ENCODE measurements at places on chromosomes 11 and 22.
A peak's percentile ranks its signal among the peaks of the same experiment; 100 is the strongest.

- no peak for DNase-seq
These were observed 11.4 kb upstream of the ANKK1 start for GRCh38 chr11:113376156-113376555.

DNA sequence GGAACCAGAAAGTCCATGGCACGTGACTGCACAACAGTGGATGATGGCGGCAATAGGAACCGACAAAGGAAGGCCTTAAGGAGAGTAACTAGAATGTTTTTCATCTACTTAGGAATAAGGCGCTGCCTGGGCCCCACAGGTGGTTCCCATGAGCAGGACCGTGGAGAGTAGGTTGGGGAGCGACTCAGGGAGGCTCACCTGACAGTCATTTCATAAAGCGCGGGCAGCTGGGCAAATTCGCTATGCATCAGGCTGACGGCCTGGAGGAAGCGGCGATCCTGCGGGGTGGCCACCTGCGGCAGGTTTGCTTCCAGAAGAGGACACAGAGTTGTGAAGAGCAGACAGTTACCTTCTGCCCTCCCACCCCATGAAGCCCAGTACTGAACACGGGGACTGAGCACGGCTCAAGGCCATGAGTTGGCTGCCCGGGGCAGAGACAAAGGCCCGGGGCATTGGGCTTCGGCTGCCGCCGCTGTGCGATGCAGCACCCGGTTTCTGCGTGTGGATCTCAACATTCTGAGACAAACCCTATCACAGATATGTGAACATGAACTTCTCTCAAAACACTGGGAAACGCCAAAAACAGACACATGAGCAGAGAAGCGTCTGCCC, 25.8 kb downstream of the HPS4 start:
- DNase-seq = no peak

GRCh38 chr22:23700706-23701105, 9.9 kb downstream of the RGL4 start:
- DNase-seq = no peak

- DNase-seq = no peak
These were observed 38.2 kb downstream of the LDLRAD3 start for GRCh38 chr11:35982061-35982460.

GRCh38 chr22:49756201-49756600, 71.5 kb downstream of the BRD1 start:
- no peak for DNase-seq

DNA sequence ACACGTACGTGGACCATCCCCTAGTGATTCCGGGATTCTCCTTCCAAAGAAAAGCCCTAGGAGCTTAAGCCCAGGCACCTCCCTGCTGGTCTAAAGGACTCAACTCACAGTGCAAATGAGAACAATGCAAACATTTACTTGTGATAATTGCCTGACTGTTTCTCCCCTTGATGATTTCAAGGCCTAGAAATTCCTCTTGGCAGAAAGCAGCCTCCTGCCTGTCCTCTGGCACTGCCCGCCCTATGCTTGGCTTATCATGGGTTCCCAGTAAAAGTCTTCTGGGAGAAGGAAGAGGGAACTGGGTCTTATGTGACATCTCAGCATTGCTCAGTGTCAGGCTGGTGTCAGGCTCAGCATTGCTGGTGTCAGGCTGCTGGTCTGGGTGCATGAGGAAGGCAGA, 351.8 kb downstream of the SHANK2 start:
- DNase-seq = no peak

DNA sequence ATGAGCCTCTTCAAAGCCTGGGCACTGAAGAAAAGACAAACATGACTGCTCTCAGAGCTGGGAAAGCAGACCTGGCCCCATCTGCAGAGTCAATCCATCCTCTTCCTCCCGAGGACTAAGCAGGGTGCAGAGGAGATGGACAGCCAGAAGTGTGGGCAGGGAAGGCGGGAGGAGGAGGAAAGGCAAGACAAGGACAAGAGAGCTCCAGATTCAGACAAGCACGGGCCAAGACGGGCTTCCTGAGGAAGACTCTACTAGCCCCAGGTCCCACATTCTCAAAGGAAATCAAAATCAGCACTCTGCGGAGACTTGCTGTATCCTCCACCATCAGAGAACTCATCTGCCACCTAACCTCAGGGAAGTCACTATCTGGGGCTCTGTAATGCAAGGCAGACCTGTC, 28.5 kb downstream of the OPCML start:
- DNase-seq = no peak

DNA sequence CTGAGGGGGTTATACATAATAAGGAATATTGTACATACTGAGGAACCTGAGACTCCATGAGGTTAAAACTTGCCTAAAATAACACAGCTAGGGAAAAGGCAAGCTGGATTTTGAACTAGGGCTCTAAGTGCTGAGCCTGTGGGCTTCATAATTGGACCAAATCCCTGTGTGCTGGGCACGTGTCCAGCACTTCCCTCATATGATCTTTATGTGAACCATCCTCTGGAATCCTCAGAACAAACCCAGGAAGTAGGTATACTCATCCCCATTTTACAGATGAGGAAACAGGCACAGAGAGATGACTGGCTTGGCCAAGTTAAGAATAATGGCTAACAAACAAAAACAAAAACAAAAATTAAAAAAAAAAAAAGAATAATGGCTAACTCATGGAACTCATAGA, 14.9 kb downstream of the RTN4RL2 start:
- no peak for DNase-seq

GRCh38 chr11:8019314-8020243, 32.4 kb downstream of the EIF3F start:
- peak; percentile 25 for DNase-seq

DNA sequence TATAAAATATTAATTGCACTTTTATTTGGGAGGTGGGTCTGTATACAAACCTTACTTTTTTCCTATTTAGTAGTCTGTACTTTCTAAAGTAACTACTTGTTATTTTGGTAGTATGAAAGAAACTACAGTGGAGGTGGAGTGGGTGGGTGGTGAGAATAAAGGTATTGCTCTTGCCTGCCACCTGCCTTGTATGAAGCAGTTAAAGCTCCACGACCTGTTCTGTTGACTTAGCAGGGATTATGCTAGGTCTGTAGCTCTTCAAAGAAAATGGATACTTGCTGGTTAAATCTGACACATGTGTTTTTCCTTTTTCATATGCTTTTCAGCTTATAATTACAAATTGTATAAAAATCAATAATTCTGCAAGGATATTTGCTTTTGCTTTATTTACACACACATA, 111.9 kb downstream of the EHF start:
- DNase-seq = no peak

- DNase-seq = no peak
These were observed 377.7 kb downstream of the BRD1 start for GRCh38 chr22:49449811-49450446.

GRCh38 chr11:72321381-72321996, 77.5 kb upstream of the PHOX2A start:
- no peak for DNase-seq

DNA sequence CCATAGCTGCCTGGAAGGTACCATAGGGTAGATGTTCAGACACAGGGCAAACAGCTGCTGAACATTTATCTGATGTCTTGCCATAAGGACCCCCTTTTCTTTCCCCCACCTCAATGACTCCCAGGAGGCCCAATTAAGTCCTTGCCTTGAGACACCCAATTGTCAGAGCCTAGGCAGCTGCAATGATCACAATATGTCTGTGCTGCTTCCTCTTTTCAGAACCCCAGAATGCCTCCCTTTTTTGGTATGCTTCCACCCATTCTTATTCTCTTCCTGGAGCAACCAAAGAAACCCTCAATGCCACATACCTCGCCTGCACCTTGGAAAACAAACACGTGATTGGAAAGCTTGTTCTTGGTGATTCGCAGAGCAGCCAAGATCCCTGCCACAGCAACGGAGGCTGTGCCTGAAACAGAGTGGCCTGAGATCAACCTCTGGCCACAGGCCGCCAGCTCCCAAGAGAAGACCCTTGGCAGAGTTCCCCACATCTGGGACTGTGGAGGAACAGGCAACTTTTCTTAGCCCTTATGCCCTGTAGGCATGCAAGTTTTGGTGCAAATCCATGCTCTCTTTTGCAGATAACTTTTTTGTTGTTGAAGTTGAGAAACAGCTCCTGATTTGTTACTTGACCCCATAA, 75.4 kb downstream of the CCDC81 start:
- no peak for DNase-seq

GRCh38 chr11:63877658-63878241, 38.8 kb downstream of the MARK2 start:
- no peak for DNase-seq

DNA sequence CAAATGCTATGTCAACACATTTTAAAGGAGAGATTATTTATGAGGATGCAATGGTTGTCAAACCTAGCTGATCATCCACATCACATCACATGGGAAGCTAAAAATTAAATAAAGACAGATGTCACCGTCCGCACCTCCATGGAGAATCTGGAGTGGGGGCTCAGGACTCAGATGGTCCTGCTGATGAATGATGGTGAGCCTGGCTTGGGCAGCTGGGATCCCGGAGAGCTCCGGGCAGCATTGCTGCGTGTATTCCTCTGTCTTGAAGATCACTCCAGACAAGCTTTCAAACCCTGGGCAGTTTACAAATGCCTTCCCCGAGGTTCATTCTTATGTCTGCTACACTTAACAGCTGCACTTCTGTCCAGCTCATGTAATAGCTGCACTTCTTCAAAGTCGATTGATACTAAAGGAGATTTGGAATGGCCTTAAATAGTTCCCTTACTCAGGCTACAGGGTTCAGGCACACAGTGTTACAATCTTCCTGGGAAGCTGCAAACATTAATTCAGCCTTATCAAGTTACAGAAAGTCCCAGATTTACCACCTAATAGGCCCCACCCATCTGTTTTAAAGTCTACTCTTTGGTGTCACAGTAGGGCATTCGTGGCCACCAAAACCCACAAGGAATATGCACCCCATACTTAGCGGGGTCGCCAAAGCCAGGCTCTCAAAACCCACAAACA, 34.7 kb upstream of the CSNK2A3 start:
- no peak for DNase-seq

DNA sequence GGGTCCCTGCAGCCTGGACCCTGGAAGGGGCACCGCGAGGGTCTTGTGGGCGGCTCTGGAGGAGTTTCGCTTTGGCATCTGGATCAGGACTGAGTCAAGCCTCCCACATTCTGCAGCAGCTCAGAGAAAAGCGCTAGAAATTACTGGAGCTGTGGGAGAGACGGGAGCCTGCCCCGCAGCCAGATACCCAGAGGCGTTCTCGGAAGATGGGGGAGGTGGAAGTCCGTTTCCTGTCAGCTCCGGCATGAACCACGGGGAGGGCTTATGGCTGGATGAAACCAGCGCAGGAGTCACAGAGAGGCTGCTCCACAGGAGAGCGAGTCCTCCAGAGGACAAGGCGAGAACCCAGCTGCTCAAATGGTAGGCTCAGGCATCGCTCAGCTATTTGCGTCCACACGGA, 379.3 kb downstream of the OPCML start:
- no peak for DNase-seq

GRCh38 chr22:22787786-22788459, 99.7 kb upstream of the IGLL5 start:
- peak; percentile 73 for DNase-seq

- no peak for DNase-seq
These were observed 42.9 kb downstream of the LRRC32 start for GRCh38 chr11:76627606-76628005.

- no peak for DNase-seq
These were observed 4.2 kb downstream of the CHKA start for GRCh38 chr11:68116974-68117373.

DNA sequence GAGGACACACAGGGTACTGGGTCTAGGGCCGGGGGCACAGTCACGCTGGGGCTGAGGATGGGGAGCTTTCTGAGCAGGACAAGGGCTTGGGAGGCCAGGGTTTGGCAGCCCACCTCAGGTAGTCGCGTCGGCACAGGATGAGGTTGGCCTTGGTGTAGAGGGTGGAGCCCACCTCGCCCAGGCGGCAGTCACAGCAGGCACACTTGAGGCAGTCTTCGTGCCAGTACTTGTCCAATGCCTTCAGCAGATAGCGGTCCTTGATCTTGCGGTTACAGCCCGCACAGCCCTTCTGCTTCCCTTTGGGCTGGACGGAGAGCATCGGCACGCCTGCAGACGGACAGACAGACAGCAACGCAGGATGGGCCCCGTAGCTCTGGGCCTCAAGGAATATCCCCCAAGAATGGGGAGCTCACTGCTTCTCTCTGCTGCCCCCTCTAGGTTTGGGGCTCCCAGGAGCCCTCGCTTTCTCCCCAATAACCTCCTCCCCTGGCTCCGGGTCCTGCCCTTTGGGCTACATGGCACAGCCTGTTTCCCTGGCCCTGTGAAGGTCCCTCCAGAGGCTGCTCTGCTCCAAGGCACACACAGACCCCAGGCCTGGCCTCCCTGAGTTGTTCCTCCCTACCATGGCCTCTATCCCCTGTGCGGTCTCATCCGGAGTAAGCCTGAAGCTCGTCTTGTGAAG, 33.4 kb downstream of the LMO1 start:
- DNase-seq = no peak

- DNase-seq = no peak
These were observed 3.5 kb upstream of the AMPD3 start for GRCh38 chr11:10451426-10452116.

- DNase-seq = no peak
These were observed 88.3 kb upstream of the PRDM11 start for GRCh38 chr11:45057938-45058646.

GRCh38 chr11:102552020-102552419, 21.5 kb upstream of the MMP7 start:
- DNase-seq = no peak

- DNase-seq = no peak
These were observed 41.1 kb downstream of the DIXDC1 start for GRCh38 chr11:111978028-111978771.

GRCh38 chr11:69745201-69745600, 29.9 kb downstream of the FGF4 start:
- no peak for DNase-seq

DNA sequence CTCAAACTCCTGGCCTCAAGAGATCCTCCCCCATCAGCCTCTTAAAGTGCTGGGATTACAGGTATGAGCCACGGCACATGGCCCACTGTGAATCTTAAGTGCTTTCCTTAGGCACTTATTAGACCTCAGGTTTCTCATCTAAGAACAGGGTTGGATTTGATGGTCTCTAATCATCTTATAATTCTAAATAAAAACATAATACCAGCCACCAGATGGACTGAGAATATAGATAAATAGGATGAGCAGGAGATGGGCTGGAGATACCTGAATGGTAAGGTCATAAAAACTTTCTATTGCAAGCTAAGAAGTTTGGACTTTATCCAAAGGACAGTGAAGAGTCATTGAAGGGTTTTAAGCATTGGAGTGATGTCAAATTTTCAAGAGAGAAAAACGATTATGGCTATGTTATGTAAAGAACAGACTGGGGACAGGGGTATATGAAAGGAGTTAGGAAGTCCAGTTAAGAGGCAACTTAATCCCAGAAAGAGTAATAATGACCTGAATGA, 85.2 kb downstream of the RELT start:
- no peak for DNase-seq

DNA sequence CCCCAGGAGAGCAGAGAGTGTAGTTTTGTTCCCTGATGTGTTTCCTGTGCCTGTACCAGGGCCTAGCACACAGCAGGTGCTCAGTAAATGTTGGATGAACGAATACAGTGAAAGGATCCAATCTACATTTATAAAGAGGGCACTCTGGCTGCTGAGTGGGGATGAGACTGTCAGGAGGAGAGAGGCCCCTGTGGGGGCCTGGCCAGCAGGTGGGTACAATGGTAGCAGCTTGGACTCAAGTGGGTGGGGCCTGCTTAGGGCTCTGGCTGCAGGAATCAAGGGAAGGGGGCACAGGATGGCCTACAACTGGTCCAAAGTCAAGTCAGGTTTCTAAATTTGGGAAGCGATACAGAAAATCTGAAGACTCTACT, 156.6 kb upstream of the GRK3 start:
- no peak for DNase-seq
